Mammary epithelial cell (primary cell): ENCODE measurements at places on chromosomes 3 and 15. TPM values are rescaled to one million over a fixed set of nuclear protein-coding genes. Genes with fewer than 3 reads are reported as not detected.

Gene CCDC9B
- total RNA-seq = 67.3 TPM

Gene SERPINI2
- not detected for total RNA-seq

Gene ITPKA
- not detected for total RNA-seq

Gene SLC9C1
- total RNA-seq = 1.7 TPM

Gene PLSCR1
- 53.8 and 63.4 TPM in 2 replicates for total RNA-seq

Gene JMJD7
- total RNA-seq = 5.8 TPM

Gene CRABP1
- total RNA-seq = not detected in 2 replicates

Gene C3orf49
- not detected for total RNA-seq

Gene TGM4
- total RNA-seq = 0.91 and 1.2 TPM in 2 replicates

Gene TRANK1
- 0.56 and 1.4 TPM in 2 replicates for total RNA-seq

Gene IGSF10
- under 0.01 TPM for total RNA-seq

Gene MUC13
- not detected in 2 replicates for total RNA-seq

Gene ITIH3
- total RNA-seq = not detected in 2 replicates

Gene LRRC15
- total RNA-seq = not detected in 2 replicates

Gene TMCO5A
- total RNA-seq = not detected in 2 replicates

Gene NMNAT3
- 3.2 TPM for total RNA-seq

Gene GOLGA8J
- not detected in 2 replicates for total RNA-seq

Gene CASR
- total RNA-seq = not detected

Gene PPM1L
- total RNA-seq = 2.0 TPM

Gene TLR9
- not detected in 2 replicates for total RNA-seq

Gene SNTN
- total RNA-seq = not detected

Gene SEMA3B
- 4.3 TPM for total RNA-seq

Gene VGLL3
- total RNA-seq = 33.2 TPM

Gene CSNK1G1
- total RNA-seq = 43.9 and 55.2 TPM in 2 replicates

Gene ARF4
- total RNA-seq = 202 and 234 TPM in 2 replicates

Gene COL8A1
- total RNA-seq = 6.7 and 11.9 TPM in 2 replicates

Gene CGNL1
- total RNA-seq = 1.2 TPM

Gene WDR49
- 0.16 and 1.1 TPM in 2 replicates for total RNA-seq

Gene RPP25
- 0.28 TPM in 1 of 2 replicates, not detected in the other for total RNA-seq

Gene VIPR1
- 21.3 TPM for total RNA-seq

Gene BNC1
- 85.3 and 108 TPM in 2 replicates for total RNA-seq

Gene AVEN
- total RNA-seq = 25.1 and 28.1 TPM in 2 replicates

Gene DAG1
- 29.9 and 68.9 TPM in 2 replicates for total RNA-seq

Gene SUCNR1
- not detected in 2 replicates for total RNA-seq

Gene FOXB1
- total RNA-seq = not detected in 2 replicates

Gene DZIP1L
- 13.7 TPM for total RNA-seq

Gene CNTN4
- total RNA-seq = not detected

Gene SH2D7
- not detected in 2 replicates for total RNA-seq

Gene NPAP1
- not detected for total RNA-seq

Gene DCLK3
- total RNA-seq = not detected

Gene KNL1
- 1.8 TPM for total RNA-seq

Gene GABRR3
- not detected for total RNA-seq

Gene SLC27A2
- total RNA-seq = 0.31 TPM in 1 of 2 replicates, not detected in the other
